ENCODE measurements at places on chromosomes 2 and 18.
A peak's percentile ranks its signal among the peaks of the same experiment; 100 is the strongest.

DNA sequence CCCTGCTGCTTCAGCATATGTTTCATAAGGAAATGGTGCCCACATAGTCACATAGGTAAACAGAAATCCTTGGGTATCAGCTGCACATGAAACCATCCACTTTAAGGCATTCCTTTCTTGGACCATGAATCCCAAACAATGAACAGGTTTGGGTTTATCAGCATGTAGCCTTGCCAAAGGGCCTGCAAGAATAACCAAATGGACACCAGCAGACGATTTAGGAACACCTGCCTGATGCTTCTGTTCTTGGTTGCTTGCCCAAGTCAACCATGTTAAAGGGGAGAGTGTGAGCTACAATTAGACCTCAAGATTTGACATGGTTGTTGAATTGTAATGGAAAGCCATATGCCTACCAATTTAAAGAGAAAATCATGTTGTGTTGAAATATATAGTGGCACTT is 1342.7 kb upstream of the PIK3C3 start:
- DNase-seq = no peak

DNA sequence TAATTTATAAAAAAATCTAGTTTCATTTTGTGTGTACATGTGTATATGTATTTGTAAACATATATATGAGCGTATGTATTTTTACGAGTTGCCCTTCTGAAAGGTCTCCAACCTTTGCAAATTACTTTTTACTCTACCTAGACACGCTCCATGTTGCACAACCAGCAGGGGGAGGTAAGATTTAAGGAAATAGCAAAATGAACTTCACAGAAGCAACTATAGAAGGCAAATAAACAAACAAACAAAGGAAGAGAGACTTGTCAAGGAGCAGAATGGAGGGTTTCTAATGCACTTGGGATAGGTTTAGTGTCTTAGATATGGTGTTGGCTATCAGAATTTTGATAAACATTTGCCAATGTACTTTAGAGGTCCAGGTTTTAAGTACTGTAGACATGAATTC is 820.5 kb upstream of the POU3F3 start:
- DNase-seq = no peak

DNA sequence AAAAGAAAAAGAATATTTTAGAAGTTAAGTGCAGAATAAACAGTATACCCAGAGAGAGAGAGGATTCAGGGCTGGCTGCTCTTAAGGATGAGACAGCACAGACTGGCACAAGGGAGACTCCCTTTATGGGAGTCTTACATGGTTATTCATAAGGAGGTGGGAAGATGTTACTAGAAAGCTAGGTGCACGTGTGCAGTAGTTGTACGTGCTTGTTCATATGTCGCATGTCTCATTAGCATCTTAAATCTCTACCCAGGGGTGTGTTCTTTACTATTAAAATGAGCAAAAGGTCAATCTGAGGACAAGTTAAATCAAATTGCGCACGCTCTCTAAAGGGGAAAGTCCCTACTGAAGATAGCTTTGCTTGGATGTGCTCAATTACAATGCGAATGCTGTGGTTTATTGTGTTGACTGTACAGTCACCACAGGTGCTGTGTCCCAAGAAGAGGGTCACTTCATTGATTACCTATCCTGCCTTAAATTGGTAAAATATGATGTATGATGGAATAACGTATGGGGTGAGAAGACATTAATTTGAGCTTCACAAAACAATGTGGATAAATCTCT is 368.0 kb upstream of the SPHKAP start:
- no peak for DNase-seq

- no peak for DNase-seq
These were observed 170.1 kb downstream of the RBM43 start for GRCh38 chr2:151091583-151091982.

DNA sequence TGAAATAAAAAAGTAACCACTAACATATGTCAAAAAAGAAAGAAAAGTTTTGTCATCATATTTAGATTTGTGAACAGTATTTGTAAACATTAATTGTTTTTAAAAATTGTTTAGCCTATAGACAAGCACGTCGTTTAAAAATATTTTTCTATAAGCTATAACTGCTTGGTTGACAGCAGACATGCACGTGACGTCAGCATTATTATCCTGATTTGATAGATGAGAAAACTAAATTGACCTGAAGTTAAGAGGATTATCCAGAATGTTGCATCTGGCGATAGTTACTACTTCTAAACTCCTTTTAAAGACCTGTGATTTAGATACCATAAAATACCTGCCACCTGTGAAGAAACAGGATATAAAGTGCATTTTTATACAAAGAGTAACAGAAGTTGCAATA is 156.9 kb upstream of the BARD1 start:
- no peak for DNase-seq

DNA sequence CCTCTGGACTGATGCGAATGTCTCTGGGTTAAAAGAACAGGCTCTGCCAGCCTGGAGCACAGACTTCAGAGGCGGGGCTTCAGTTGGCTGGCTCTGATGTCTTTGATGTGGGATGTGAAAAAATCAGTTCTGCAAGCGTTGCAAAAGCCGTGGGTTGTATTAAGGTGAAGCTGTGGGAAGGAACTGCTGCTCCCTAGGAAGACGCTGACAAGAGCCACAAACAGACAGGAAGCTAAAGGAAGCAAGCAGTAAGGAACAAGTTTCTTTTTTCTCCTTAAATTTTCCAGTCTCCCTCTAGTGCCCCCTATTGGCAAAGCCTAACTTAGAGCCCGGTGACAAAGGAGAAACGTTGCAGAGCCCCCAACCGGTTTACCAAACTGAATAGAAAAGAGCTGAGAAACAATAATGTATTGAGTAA is 239.0 kb downstream of the CCDC178 start:
- no peak for DNase-seq

DNA sequence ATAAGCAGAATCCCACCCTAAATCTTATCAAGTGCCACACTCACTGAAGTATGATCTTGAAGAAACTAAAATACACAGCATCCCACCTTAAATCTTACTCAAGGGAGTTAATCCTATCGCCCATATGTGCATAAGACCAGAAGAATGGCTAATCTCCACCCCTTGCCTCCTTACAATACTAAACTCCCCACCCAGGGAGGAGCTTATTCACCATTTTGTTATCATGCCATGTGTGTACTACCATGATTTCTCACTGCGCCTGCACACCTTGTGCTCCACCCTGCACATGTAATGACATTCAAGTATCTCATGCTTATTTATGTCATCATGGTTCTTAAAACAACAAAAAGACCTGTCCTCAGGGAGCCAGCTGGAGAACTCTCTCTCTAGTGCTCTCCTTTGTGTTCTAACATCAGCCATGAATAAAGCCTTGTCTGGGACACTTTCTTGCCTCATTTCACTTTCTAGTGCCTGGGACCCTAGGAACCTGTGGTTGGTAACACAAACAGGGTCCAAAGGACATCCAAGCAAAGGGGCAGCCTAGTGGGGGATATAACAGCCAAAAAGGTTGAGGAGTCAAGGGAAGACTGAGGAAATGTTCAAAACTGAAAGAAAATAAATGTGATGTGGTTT is 87.4 kb downstream of the SLC66A3 start:
- no peak for DNase-seq

GRCh38 chr2:126930970-126931590 is 32.4 kb downstream of the TEX51 start:
- DNase-seq = no peak

GRCh38 chr2:203650860-203651613 is 55.4 kb upstream of the CD28 start:
- DNase-seq = no peak

DNA sequence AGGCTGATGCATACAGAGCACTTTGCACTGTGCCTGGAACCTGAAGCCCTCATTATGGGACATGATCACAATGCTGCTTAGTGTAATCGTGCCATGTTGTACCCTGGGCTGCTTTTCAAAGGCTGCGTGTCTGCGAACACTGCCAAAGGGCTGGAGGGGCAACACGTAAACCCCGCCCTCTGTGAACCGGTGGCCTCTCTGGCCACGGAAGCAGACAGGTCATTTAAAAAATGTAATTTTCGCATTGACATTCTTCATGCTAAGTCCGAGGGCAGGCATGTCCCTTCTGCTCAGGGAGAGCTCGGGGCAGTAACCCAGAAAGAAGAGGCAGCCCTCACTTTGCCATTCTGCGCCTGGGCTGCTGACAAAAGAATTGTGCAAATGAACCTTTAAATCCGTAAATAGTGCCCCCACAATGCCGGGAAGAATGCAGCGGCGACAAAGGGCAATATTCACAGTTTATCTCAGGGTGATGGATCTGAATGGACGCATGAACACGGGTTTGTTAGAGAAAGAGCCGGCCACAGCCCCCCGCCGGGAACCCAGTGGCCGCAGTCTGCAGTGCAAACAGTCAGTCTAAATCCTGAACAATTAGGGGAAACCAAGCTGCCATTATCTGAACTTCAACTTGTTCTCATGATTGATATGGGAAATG is 226.1 kb downstream of the MYCN start:
- DNase-seq = no peak

DNA sequence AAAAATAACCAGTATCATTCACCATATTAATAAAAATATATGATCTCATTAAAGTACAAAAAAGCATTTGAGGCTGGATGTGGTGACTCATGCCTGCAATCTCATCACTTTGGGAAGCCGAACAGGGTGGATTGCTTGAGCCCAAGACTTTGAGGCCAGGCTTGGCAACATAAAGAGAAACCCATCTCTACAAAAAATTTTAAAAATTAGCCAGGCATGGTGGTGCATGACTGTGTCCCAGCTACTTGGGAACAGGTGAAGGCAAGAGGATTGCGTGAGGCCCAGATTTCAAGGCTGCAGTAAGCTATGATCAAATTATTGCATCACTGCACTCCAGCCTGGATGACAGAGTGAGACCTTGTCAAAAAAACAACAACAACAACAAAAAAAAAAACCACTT is 75.9 kb downstream of the RAD51AP2 start:
- no peak for DNase-seq

DNA sequence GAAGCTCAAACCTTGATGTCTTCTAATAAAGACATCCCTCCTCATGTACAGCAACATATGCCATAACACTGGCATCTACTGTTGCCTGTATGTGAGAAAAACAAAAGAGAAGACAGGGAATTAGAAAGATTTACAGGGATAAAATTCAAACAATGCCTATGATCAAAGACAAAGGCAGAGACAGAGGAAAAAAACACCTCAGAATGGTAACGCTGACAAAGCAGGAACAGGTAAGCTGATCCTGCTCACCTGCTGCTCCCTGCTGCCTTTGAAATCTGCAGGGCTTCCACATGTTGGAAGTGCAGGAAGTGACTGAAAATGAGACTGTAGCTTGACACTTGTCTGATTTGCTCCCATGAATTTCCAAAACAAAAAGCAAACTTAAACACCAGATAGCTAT is 90.2 kb upstream of the DNAJC10 start:
- no peak for DNase-seq

- DNase-seq = no peak
These were observed 375.3 kb downstream of the PIK3C3 start for GRCh38 chr18:42330296-42330695.

- DNase-seq = no peak
These were observed 131.4 kb downstream of the TRABD2A start for GRCh38 chr2:84749442-84749841.

DNA sequence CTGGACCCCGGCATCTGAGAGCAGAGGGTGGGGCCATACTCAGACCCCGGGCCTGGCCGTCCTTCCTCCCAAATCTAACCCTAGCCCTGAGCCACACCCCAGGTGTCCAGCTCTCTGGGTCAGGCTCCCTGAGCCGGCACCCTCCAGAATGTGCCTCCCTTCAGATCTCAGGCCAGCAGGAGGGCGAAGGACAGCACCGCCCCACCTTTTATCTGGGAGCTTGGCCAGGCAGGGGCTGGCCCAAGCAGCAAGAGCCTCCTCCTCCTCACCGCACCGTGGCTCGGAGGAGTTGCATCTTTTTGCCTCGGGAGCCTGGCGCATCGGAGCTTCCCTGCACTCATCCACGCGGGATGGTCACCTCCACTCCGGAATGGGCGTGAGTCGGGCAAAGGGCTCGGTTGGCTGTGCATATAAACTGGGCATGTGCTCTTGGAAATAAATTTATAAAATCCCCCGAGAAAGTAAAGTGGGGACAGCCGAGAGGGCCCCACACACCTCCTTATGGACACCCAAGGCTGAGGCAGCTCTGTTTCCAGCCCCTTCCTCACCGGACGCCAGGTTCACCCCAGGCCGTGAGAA is 69.1 kb upstream of the CTDP1 start:
- no peak for DNase-seq

- DNase-seq = no peak
These were observed 29.7 kb downstream of the C2orf42 start for GRCh38 chr2:70161069-70161534.

DNA sequence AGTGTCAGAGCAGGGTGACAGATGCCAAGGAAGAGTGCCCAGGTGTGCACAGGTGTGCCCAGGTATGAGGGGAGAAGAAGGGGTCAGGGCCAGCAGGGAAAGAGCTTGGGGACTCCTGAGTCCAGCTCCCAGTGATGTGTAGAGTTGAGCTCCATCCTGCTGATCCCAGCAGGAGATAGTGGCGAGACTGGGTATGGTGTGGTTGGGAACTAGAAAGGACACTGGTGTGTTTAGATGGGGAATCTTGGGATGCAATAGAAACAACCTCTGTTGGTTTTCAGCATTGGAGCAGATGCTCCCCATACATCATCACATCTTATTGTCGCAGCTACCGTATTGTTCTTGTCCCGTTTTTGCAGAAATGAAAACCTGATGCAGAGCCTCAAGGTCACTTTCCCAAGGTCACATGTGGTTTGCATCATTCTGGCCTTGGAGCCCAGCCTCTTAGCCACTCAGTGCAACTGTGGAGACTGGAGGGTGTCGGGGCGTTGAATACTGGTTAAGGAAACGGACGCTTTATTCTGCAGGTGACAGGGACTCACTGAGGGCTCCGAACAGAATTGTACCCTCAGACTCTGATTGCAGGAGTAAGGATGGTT is 166.7 kb downstream of the AGAP1 start:
- DNase-seq = no peak

DNA sequence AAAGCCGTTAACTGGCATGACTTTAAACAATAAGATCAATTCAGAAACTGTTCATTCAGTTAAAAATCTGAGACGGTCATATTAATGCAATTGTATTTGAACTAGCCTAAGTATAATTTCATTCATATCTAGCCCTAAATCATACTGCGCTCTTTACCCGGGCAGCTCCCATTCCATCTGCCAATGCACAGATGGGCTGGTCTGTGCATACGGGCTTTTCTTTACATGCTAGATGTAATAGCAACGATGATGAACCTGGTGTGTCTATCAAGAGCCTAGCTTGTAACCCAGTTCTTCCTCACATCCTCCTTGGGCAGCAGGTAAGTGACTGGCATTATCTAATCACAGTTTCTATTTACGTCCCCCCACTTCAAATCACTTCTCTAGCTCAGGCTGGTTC is 631.5 kb upstream of the KLHL29 start:
- no peak for DNase-seq

DNA sequence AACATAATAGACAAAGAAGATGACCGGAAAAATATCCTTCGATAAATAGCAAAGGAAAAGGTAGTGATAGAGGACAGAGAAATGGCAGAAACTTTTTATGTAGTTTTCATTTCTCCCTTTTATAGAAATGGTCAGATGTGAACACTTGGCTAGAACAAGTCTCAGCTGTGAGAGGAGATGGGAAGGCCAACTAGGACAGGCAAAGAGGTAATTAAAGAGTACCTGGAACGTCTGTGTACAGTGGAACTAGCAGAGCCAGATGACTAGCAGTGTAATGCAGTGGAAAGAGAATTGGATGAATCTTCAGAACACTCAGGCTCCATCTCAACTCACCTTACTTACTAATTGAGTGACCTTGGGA is 69.2 kb downstream of the NABP1 start:
- DNase-seq = no peak

- no peak for DNase-seq
These were observed 335.2 kb downstream of the LRATD1 start for GRCh38 chr2:14967729-14968128.

GRCh38 chr2:17599617-17600016 is 59.1 kb downstream of the VSNL1 start:
- no peak for DNase-seq

GRCh38 chr18:72456802-72457201 is 87.3 kb downstream of the CBLN2 start:
- peak; percentile 56 for DNase-seq
